Skeletal muscle tissue (tissue), 5 donors: ENCODE measurements at places on chromosomes 16 and 17. TPM values are rescaled to one million over a fixed set of nuclear protein-coding genes. Genes with fewer than 3 reads are reported as not detected.

The LRRC37B gene
- 14.6 TPM for total RNA-seq

The FN3K gene
- total RNA-seq, result 4.7 TPM

The PDILT gene
- total RNA-seq, result not detected

The SLC25A10 gene
- total RNA-seq, result 6.8 TPM

The TUBG1 gene
- total RNA-seq, result 13.0 TPM

The TMEM186 gene
- 6.8 TPM for total RNA-seq

The GLTPD2 gene
- not detected for total RNA-seq
